ENCODE measurements at places on chromosomes 7 and 10. TPM values are rescaled to one million over a fixed set of nuclear protein-coding genes. Genes with fewer than 3 reads are reported as not detected.

Gene CHN2
- polyA plus RNA-seq = 9.2 TPM

Gene CH25H
- polyA plus RNA-seq = 1.7 TPM

Gene UBN2
- 18.5 TPM for polyA plus RNA-seq

Gene XRCC2
- polyA plus RNA-seq = 18.9 TPM

Gene BET1
- polyA plus RNA-seq = 58.8 TPM

Gene MARVELD1
- 8.7 TPM for polyA plus RNA-seq

Gene GALNT11
- 16.1 TPM for polyA plus RNA-seq

Gene ABLIM1
- polyA plus RNA-seq = 18.5 TPM

Gene ARID5B
- 1.6 TPM for polyA plus RNA-seq

Measured in GM23338 (cell line).